Left ventricle myocardium inferior (tissue), 1 donor: ENCODE measurements at places on chromosomes 16 and 17. TPM values are rescaled to one million over a fixed set of nuclear protein-coding genes. Genes with fewer than 3 reads are reported as not detected.

The PDE6G gene
- not detected for total RNA-seq

The CX3CL1 gene
- 11.7 TPM for total RNA-seq

DNA sequence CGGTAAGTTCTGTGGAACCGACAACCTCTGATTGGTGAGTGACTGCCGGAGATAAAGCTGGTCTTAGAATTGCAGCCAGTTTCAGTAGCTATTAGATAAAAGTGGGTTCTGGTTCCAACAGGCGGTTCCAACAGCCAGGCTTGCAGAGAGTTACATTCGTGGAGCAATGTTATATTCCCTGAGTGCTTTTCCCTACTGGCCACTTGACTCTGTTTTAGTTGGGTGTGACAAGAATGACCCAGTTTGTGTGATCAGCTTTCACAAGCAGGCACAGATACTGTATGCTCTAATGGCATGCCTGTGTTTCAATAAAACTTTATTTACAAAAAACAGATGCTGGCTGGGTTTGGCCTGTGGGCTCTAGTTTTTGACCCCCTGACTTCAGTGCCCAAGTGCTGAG lies 196.6 kb downstream of the SNX29 start:
- no peak for DNase-seq

The DHRS7C gene
- total RNA-seq: 3.1 TPM

DNA sequence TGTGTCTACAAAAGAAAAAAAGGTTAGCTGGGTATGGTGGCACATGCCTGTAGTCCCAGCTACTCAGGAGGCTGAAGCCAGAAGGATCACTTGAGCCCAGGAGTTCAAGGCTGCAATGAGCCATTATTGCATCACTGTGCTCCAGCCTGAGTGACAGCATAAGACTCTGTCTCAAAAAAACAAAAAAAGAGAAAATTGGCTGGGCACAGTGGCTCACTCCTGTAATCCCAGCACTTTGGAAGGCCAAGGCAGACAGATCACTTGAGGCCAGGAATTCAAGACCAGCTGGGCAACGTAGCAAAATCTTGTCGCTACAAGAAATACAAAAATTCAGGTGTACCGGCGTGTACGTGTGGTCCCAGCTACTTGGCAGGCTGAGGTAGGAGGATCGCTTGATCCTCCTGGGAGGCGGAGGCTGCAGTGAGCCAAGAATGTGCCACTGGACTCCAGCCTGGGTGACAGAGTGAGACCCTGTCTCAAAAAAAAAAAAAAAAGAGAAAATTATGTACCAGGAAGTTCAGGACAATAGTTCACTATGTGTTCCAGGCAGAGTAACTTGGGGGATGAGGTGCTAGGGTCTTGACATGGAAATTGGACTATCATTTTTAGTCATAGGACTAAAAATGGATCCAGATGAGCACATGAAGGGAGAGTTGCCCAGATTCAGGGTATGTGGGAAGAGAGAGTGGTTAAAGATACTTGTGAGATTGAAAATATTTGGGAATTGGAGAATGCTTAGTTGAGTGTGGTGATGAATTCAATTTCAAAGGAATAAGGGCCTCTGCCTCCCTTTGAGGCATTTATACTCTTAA lies 11.0 kb downstream of the ALDH3A2 start:
- no peak for DNase-seq

The PLEKHH3 gene
- 21.5 TPM for total RNA-seq

- no peak for DNase-seq
Observed at GRCh38 chr17:79761894-79762589, 15.9 kb upstream of the CBX2 start.
